ENCODE measurements at places on chromosomes 2 and 18.

DNA sequence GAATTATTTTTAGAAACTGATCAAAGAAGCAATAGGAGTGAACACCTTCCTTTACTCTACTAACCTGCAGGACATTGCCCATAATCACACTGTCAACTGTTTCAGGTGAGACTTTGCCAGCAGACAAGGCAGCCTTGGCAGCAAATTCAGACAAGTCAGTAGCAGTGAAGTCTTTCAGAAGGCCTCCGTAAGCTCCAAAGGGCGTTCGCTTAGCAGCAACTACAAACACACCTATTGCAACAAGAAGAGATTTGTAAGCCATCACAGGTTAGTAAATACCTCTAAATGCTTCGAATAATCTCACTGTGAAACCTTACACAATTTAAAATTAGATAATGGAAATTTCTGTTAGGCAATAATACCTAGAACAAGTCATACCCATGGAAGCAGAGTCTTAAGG lies 10.7 kb downstream of the ACAA2 start:
- DNase-seq: no peak

DNA sequence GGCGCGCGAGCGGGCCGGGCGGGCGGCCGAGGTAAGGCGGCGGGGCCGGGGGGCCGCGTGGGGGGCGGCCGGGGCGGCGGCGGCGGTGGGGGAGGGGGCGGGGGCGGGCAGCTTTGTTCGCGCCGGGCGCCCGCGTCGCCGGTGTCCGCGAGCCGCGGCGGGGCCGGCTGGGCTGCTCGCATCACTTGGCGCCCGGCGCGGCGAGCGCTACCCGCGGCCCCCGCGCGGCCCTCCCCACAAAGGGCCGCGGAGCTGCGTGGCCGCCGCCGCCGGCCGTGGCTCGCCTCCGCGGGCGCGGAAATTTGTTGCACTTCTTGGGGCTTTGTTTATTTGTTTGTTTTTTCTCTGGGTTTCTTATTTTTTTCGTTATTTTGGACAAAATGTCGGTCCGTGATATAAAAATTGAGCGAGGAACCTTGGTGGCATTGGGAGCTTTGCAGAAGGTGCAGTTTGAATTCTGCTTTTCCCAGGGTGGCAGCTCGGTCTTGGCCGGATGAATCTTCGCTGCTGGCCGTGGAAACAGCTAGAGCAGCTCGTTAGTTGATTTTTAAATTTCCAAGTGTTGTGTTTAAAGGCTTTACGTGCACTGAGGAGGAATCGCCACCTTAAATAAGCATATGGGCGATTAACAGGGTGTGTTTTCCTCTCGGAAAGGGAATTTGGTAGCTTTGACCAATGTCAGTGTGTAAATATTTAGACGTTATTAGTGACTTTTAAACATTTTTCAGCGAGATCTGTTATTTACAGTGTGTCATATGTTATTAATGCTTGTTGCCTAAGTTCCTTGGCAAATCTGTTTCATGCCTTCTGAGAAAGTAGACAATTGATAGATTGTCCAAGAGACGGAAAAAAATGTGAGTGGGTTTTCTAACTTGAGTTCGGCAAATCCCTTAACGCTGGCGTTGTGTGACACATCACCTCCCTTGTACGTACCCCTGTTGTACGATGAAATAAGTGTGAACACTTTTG lies 822 bp downstream of the UBE2E3 start:
- DNase-seq: peak; percentile 16

DNA sequence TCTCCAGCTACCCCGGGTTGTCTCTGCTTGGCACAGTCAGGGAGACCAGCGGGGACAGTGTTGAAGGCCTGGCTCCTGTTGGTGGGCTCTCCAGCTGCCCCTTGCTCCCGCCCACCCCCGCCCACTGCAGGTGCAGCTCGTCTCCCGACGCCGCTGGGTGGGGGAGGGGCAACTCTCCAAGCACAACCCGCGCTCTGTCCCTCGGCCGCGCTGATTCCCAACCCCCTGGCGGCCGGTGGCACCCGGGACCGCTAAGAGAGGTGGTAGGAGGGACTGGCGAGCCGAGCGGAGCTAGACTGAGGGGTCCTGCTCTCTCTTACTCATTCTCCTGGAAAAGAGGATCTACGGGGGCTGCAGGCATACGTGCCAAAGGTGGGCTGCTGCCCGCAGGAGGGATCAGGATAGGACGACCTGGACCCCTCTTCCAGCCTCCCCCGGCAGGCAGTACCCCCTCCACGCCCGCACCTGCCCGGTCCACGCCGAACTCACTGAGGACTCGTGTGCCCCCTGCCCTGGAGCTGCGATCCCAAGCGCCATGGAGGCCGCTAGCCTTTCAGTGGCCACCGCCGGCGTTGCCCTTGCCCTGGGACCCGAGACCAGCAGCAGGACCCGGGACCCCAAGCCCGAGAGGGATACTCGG lies 44.5 kb downstream of the DDX18 start:
- DNase-seq: no peak

GRCh38 chr2:111025288-111025687 lies 95.4 kb upstream of the BCL2L11 start:
- no peak for DNase-seq

GRCh38 chr2:19643117-19643518 lies 258.7 kb downstream of the TTC32 start:
- DNase-seq: no peak

GRCh38 chr2:182208421-182208820 lies 218.4 kb downstream of the PDE1A start:
- DNase-seq: no peak

DNA sequence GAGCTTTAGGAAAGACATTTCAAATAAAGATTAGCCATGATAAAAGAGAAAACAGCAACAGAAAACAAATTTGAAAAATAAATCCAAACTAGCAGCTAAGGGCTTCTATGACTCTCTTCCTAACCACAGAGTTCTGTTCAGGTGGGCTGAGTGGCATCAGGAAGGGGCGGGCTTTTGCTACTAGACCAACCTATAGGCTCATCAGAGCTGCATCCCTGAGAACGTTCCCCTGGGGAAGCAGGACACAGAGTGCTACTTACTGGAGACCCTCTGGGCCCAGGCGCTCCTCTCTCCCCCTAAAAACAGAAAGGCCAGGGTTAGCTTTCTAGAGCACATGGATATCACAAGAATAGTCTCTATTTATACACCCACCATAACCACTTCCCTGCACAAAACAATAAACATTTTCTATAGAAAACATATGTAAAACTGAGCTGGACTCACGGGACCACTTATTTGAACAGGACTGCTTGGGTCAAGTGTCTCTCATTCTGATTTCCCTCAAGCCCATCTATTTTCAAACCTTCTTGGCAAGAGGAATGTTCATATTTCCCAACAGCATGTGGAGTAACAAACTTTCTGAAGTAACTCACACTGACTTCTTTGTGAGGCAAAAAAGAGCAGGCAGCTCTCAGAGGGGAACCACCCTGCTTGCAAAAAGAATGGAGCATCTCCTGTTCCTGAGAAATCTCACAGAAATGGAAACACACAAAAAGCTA lies 78.9 kb upstream of the LMAN1 start:
- no peak for DNase-seq

GRCh38 chr18:36378205-36378604 lies 80.7 kb downstream of the FHOD3 start:
- no peak for DNase-seq

DNA sequence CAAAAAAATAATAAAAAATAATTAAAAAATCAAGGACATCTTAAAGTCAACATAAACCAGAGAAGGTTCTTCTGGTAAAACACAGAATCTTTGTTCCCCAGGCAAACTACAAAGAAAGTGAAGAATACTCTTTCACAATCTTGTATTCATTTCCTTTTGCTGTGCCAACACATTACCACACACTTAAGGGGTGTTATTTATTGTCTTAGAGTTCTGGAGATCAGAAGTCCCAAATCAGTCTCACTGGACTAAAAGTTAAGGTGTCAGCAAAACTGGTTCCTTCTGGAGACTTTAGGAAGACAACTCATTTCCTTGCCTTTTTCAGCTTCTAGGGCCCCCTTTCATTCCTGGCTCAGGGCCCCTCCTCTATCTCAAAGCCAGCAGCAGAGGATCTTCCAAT lies 12.2 kb upstream of the CAB39 start:
- no peak for DNase-seq

GRCh38 chr18:22020127-22020866 lies 149.1 kb upstream of the GATA6 start:
- no peak for DNase-seq

- peak; percentile 79 for DNase-seq
Measured at GRCh38 chr18:26547646-26548414, 523 bp downstream of the KCTD1 start.

DNA sequence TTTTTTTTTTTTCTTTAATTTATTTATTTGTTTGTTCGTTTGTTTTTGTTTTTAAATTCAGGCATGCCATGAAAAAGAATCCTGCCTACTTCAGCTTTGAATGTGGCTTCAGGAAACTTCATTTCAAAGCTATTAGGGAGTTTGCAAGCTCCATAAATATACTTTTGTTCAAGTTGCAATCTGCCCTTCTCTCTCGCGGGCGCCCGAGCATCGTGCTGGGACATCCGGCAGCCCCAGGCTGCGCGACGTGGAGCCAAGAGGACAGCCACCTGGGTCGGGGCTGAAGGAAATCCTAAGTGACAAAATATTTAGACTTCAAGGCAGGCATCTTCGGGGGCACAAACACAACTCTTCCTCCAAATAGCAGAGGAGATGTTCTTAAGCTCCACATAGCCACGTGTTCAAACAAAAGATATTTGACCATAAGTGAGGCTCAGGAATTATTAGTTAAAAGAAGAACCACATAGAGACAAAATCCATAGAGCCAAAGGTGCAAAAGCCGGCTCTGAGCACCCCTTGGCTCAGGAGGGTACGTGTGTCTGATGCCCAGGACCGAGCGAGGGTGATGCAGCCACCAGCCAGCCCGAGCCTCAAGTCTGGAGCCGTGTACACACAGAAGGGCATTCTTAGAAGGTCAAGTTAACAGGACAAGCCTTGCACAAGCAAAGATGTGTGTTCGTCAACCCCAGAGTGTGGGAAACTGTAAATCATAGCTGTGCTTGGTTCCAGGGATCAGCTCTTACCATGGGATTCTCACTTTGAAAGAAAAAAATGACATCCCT lies 256.5 kb upstream of the SALL3 start:
- DNase-seq: no peak

GRCh38 chr18:74299746-74300145 lies 8.0 kb upstream of the CYB5A start:
- DNase-seq: peak; percentile 44

All from fibroblast of upper back skin (primary cell).